Activated T-helper 17 cell treated with anti-CD3 and anti-CD28 coated beads, Interleukin-2, amount 50 U/mL, for 72 hours (primary cell): ENCODE measurements at places on chromosomes 7 and 10. TPM values are rescaled to one million over a fixed set of nuclear protein-coding genes. Genes with fewer than 3 reads are reported as not detected.

GSAP gene
- total RNA-seq = 2.9 TPM

GRCh38 chr10:80739963-80740715, 202.4 kb downstream of the SH2D4B start:
- ATAC-seq = no peak
- no peak overlapping the region for H3K27ac ChIP-seq
- no peaks in the 10 kb centered on the region for H3K4me1 ChIP-seq
- no peak overlapping the region for H3K4me3 ChIP-seq

ACTL6B gene
- not detected for total RNA-seq

DNA sequence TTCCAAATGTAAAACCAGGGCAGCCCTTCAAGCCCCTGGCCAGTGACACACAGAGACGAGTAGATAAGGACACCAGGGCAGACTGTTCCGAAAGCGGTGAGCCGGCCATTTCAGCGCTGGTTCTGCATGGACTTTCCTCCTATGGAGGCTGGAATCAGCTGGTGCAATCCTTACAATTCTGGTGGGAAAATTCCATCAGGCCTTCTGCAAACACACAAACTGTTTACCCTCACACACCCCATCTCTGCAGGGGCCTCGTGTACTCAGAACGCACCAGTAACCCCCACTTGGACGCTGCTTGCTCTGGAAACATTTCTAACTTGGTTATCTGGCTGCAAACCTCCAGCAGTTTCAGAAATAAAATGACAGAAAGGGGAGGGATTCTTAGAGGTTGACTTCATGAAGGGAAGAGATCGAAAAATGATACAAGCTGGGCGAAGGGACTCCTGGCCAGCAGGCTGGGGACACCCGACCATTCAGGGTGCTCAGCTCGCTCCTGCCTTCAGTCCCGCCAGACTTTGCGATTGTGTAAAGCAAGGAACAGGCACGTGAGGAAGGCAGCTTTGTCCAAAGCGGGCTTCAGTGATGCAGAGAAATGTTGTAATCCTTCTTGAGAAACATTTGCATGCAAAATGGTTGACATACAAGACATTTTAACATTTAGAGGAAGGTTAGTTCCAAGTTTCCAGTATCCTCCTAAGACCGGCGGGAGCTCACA, 19.7 kb upstream of the SHH start:
- H3K4me3 ChIP-seq = no peak overlapping the region
- H3K36me3 ChIP-seq = no peaks in the 10 kb centered on the region
- H3K4me1 ChIP-seq = no peaks in the 10 kb centered on the region

DNA sequence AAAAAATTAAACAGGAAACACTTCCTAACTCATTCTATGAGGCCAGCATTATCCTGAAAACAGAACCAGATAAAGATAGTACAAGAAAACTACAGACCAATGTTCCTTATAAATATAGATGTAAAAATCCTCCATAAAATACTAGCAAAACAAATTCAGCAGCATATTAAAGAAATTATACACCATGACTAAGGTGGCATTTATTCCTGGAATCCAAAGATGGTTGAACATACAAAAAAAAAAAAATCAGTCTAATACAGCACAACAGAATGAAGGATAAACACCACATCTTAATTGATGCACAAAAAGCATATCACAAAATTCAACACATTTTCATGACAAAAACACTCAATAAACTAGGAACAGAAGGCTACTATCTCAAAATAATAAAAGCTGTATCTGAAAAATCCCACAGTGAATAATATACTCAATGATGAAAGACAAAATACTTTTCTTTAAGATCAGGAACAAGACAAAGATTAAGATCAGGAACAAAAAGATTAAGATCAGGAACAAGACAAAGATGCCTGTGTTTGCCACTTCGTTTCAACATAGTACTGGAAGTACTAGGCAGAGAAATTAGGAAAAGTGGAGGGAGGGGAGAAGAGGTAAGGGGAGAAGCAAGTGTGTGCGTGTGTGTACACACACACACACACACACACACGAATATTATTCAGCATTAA, 95.6 kb downstream of the SNX13 start:
- H3K27ac ChIP-seq = no peak overlapping the region
- H3K36me3 ChIP-seq = peaks cover 81% of the 10 kb centered on the region
- ATAC-seq = no peak
- peaks cover 14% of the 10 kb centered on the region for H3K4me1 ChIP-seq
- no peak overlapping the region for H3K4me3 ChIP-seq
